ENCODE measurements at places on chromosomes 5 and 9.

GRCh38 chr5:134550271-134551214 is 25.1 kb downstream of the JADE2 start:
- DNase-seq: no peak

GRCh38 chr5:74063821-74064220 is 437.8 kb downstream of the ARHGEF28 start:
- DNase-seq: no peak

DNA sequence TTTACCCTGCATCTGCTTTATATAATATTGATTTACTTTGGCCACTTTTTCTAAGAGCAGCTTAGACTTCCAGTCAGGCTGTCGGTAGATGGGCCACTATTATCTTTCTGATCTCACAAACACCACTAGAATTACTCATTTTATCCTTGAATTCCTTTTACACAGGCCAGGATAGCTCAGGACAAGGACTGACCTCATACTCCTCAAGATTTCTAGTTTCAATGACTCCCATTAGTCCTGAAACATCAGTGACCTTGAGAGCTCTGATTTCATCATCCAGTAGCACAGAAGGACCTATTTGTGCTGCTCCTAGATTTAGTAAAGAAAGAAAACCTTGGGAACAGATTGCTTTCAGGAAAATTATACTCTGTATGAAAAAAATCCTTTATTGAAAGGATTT is 727.9 kb upstream of the PTPRD start:
- no peak for DNase-seq

- no peak for DNase-seq
These were observed 596 bp upstream of the ADAMTS6 start for GRCh38 chr5:65482296-65482735.

DNA sequence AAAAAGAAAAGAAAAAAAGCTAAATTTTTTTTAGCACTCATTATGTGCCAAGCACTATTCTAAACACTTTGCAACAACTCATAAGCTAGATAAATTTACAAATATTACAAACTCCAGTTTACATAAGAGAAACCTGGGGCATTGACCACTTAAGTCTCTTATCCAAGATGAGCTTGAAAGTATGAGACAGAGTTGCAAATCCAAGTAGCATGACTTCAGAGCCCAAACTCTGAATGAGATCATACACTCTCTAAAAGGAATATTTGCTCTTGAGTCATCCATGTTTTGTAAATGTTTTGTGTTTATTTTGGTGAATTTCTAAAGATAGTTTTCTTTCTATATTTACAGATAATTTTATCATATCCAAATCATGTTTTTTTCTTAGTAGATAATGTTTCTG is 4.0 kb upstream of the SHOC1 start:
- DNase-seq: no peak

- DNase-seq: no peak
These were observed 117.8 kb upstream of the CACNA1B start for GRCh38 chr9:137759649-137760321.

GRCh38 chr5:116303810-116304209 is 219.0 kb downstream of the COMMD10 start:
- no peak for DNase-seq

DNA sequence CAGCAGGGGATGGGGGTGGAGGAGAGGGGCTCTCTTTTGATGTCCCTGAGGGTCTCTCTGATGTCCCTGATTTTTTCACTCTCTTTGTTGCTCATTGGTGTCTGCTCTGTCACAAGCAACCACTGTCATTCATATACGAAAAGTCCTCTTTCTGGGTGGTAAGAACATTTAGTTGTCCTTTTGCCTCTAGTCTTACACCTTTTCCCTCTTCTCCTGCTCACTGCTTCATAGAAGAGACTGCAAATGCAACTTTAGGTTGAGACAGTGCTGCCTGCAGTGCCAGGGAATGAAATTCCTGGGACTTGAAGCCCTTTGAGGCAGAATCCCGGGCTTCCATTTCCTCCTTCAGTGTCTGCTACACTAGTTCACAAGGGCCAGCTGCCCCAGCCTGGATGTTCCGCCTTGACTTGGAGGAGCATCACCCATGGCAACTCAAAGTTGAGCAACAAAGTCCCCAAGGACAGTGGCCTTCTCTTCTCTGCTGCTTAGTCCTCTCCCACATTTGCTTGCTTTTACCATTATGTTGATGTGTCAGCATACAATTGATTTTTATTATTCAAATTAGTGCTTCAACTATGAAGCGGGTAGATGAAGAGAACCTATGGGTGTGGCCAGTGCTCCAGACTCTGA is 94.7 kb upstream of the RUSC2 start:
- DNase-seq: no peak

DNA sequence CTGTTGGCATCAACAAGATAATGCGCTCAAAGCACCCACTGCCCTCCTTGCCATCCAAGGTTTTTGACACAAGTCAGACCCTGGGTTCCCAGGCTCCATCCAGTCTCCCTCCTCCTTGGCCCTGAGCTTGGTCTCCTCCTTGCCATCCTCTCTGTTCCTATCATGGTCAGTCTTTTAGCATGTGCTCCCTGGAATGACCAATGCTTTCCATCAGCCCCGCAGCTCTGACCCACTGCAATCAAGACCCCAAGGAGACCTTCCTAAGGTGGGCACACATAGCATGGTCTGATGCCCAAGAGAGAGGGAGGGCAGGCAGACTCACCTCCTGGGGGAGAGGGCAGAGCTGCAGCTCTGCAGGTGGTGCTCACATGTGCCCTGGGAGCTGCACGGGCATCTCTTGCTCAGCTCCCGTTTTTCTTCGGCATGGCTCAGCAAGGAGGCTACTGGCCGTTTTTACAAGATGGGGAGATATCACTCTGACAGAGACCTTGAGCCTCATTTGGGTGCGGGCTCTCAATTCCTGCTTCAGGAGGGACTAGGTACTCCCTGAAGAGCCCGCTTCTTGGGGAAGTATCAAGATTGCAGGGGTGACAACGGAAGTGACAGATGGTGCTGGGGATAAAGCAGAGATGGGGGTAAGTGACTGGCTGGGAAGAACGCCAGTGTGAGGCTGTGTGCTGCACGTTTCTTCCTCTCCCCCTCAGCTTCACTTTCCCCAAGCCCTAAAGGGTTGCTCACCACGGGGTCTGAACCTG is 3.3 kb downstream of the SEPTIN8 start:
- no peak for DNase-seq
